Stimulated activated CD4-positive, alpha-beta T cell treated with anti-CD3 and anti-CD28 coated beads, Interleukin-12 subunit alpha, Interleukin-12 subunit beta, amount 100 ng/mL, for 24 hours (primary cell): ENCODE measurements at places on chromosomes 1 and 21.

GRCh38 chr1:155562581-155563376 is at the start of gene ASH1L:
Gene ASH1L, minus strand, starts transcription at chr1:155562803. Its CDS starts 41,284 bp downstream, at chr1:155521519.
- DNase-seq = peak; percentile 90

DNA sequence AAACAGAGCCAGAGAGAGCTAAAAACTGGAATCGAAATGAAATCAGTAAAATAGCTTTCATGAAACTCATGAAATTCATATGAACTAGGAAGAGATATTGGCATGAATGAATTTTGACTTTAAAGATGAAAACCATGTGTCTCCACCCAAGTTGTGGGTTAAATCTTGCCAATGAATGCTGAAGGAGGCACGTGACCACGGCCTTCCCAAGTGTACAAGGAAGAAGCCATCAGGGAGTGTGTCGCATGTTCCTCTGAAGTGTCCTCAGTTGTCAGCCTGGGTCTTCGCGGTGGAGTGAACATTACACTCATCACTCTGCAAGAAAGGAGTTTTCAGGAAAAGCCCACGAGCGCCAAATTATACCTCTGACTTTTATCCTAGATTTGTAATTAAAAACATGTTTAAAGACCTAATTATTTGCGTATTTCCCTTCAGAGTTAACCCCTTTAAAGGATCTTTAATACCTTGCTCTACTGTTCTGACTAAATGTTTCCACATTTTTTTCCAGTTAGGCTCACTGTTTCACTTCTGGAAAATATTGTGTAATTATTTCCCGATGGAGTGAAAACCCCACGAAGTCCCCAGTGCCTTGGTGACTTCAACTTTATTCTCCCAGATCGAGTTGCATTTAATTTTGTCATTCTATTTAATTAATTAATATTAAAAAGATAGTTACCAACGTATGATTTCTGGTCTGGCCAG is 118.3 kb downstream of the DHRS3 start:
- no peak for DNase-seq

DNA sequence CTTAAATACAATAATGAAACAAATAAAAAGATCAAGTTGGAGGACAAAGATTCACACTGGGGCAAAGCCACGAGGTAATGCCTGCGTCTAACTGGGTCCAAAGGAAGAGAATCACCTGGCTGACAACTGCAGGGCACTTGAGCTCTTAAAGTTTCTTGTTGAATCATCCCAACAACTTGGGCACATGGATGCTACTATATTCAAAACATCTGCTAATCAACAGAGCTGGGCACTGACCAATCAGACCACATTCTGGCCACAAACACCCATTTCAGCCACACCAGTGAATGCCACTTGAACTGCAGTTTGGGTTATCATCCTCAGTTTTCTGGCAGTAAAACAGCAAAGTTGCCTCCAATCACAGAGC is 51.0 kb downstream of the ABCA4 start:
- no peak for DNase-seq

DNA sequence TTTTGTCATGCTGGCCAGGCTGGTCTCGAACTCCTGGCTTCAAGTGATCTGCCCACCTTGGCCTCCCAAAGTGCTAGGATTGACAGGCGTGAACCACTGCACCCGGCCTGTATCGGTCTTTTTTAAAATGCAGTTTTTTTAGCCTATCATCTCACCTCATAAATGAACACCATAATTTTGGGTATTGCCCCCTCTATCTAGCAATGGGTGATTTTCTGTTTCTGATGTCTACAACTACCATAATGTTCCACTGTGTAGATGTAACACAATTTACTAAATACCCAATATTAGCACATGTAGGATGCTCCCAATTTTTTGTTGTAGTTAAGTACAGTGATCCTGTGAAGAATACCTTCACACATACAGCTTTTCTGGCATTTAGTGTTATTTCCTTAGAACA is 2.0 kb upstream of the CAMTA1 start:
- DNase-seq = no peak

GRCh38 chr1:23217421-23218115 is at the start of gene HTR1D:
Gene HTR1D, minus strand, starts transcription at chr1:23217502. Its CDS starts 23,283 bp downstream, at chr1:23194219.
- no peak for DNase-seq

GRCh38 chr21:26965907-26966581 is 844 bp downstream of the ADAMTS5 start:
- no peak for DNase-seq

DNA sequence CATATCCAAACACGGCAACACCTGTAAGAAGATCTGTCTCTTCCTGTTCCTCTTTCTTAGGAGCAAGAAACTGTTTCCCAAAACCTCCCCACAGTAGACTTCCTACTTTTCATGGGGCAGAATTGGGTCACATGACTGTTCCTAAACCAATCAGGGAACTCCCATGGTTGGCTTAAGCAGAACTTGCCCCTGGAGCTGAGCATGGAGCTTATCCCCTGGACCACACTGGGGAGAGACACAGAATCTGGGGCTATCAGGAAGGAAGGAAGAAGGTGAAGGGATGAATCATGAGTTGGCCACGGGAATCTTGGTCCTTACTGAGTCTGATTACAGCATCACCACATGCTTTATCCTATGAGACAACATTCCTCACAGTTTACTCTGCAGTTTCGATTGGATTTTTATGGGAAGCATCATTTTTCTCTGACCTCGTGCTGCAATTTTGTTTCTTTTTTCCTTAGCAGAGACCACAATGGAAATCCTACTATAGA is 81.8 kb downstream of the CDC7 start:
- DNase-seq = no peak

DNA sequence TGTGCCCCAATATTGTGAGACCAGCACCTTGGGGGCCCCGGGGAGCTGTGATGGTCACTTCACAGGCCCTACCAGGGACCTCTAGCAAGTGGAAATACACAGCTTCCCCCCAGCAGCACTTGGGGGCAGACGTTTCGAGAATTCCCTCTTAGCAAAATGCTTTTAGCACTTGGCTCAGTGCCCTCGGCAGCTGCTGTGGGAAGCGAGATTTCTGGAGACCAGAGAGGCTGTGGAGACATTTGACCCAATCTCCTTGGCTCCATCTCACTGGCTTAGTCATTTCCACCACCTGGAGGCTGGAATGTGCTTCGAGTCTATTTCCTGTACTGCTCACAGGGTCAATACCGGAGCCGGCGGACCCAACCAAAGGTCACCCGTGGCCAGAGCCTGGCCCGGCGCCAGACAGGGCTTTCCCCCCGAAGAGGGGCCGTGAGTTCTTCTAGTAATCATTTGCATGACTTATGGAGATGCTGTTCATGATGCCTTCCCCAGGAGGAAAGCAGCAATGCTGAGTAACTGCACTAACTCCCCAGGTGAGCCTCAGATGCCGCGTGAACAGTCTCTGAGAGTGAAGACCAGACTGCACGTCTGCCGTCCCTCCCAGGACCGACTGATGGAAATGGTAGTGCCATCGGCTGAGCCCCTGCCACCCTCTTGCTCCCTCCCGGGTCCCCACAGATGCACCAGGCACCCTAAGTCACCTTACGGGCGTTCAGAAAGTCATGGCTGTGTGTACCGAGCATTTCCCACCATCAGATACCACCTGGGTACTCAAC is 4.4 kb upstream of the C2CD2 start:
- DNase-seq = no peak

DNA sequence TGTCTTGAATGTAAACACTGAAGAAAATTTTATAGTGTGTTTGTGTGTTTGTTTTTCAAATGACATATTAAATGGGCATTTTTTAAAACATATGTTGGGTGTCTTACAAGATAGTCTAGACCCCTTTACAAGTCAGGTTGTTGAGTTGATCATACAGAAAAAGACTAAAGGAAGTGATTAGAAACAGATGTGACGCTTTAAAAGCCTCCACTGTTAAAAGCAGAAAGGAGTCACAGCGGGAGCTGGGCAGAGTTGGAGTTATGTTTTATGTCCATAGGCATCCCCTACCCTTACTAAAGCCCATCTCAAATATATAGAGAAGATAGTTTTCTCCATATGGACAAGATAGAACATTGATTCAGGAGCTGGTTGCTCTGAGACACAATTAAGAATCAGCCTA is 393.9 kb downstream of the PLPP3 start:
- no peak for DNase-seq

GRCh38 chr1:173241528-173242347 is 34.6 kb upstream of the TNFSF4 start:
- DNase-seq = no peak

DNA sequence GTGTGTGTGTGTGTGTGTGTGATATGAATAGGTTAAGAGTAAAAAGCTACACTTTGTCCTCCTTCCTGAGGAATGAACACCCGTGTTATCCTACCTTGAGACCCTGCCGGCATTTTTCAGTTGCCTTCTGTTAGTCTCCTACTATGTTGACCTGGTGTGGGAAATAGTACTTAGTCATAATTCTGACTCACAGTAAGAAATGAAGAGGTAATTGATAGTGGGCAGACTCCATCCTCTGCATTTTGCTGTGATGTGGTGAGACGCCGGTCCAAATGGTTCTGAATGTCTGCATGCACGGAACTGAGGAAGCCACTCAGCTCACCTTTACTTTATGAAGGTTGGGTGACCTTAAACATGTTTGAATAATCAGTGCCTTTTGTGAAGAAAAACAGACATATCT is 12.6 kb downstream of the CD101 start:
- DNase-seq = no peak

GRCh38 chr1:247193958-247194357 is 22.1 kb upstream of the ZNF124 start:
- no peak for DNase-seq

- no peak for DNase-seq
Measured at GRCh38 chr1:70855203-70855602, 192.4 kb downstream of the PTGER3 start.

GRCh38 chr1:200893411-200893901 is 1.2 kb upstream of the INAVA start:
- no peak for DNase-seq

DNA sequence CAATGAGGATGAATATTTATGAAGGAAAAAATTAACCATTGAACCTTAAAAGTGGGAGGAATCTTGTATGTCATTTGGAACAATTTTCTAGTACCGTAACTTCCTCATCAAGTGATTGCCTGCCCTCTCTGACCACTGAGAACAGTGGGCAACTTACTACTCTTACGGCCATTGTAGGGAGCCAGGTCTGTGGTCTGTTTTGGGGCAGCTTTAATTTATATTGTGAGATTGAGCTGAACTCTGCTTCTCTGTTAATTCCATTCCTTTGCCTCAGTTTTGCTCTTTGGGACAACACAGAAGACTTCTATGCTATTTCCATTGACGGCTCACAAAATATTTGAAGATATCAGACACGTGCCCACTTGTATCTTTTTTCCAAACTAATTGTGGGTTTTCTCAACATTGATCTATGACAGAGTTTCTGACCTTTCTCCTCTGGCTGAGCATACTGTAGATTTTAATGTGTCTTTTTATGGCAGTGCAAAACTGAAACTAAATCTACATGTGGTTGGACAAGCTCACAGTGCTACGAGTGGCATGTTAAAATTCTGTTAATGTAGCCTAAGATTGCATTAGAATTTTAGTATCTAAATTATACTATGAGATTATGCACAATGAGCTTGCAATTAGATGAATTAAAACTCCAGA is 27.8 kb upstream of the ZNF281 start:
- DNase-seq = no peak

- peak; percentile 55 for DNase-seq
Measured at GRCh38 chr1:12604114-12604874, 13.7 kb downstream of the DHRS3 start.

GRCh38 chr1:87305151-87305550 is 23.5 kb upstream of the LMO4 start:
- no peak for DNase-seq

GRCh38 chr1:68281946-68282615 is 49.8 kb upstream of the WLS start:
- DNase-seq = no peak

DNA sequence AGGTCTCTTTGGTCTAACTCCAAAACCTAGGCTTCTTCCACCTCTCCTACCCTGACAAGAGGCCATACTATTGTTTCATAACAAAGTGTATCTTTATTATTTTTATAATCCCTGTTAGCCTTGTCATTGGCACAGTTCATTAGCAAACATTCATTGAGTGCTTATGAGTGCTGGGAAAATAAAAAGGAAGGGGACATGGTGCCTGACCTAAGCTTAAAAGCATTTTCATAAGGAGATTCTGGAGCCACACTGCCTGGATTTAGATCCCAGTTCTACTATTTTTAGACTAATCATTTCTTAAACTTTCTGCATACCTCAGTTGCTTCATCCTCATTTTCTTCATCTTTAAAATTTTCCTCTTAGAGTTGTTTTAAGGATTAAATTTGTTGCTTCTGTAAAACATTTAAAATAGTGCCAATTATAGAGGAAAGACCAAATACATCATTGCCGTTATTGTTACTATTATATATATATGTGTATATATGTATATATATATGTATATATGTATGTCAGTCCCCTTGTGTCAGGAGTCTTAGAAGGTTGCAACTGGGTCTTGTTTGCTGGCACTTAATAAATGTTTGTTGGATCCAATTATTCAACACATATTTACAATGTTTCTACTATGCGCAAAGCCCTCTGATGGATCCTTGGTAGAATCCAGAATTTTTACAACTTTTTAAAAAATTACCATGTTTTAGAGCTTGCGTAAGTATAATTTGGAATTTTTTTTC is 250.9 kb upstream of the SGIP1 start:
- no peak for DNase-seq

GRCh38 chr1:36387141-36387949 is 1.6 kb upstream of the STK40 start:
- DNase-seq = no peak

GRCh38 chr1:31562707-31563360 is 13.5 kb upstream of the TINAGL1 start:
- no peak for DNase-seq

GRCh38 chr1:233569636-233570035 is 44.3 kb upstream of the KCNK1 start:
- DNase-seq = no peak

GRCh38 chr1:209860293-209860881 is 32.6 kb downstream of the UTP25 start:
- peak; percentile 34 for DNase-seq

- no peak for DNase-seq
Measured at GRCh38 chr1:226799634-226800281, 60.7 kb upstream of the ITPKB start.

DNA sequence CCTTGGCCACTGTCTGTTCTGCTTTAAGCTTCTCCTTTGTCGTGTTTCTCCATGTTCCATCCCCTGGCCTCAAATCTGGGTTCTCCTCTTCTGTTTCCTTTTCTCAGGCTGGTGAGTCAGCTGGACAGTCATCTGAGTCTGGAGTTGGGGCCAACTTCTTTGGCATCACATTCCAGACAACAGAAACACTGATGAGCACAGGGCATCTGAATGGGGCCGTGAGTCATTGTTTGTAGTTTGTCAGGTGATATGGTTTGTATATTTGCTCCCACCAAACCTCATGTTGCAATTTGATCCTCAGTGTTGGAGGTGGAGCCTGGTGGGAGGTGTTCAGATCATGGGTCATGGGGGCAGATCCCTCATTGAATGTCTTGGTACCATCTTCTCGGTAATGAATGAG is 14.3 kb upstream of the OLIG2 start:
- DNase-seq = no peak
